GM23338 (cell line): ENCODE measurements at places on chromosomes 6 and 20. TPM values are rescaled to one million over a fixed set of nuclear protein-coding genes. Genes with fewer than 3 reads are reported as not detected.

Gene PXDC1
- 1.7 and 1.8 TPM in 2 replicates for total RNA-seq

Gene ZBP1
- total RNA-seq = not detected in 2 replicates

Gene TPX2
- total RNA-seq = 148 and 159 TPM in 2 replicates

Gene THBD
- total RNA-seq = 0.58 and 0.97 TPM in 2 replicates

Gene POM121L2
- total RNA-seq = 0.07 TPM in 1 of 2 replicates, not detected in the other

Gene LHFPL5
- not detected in 2 replicates for total RNA-seq

- no peaks in the 10 kb centered on the region; the same call in 1 of the 2 replicates for H3K4me1 ChIP-seq
- no peaks in the 10 kb centered on the region for H3K27me3 ChIP-seq
- peak; percentile 85 for DNase-seq
- H3K27ac ChIP-seq = no peak overlapping the region
- H3K4me3 ChIP-seq = no peak overlapping the region
Measured at GRCh38 chr6:149190224-149190831, 127.2 kb upstream of the TAB2 start.

DNA sequence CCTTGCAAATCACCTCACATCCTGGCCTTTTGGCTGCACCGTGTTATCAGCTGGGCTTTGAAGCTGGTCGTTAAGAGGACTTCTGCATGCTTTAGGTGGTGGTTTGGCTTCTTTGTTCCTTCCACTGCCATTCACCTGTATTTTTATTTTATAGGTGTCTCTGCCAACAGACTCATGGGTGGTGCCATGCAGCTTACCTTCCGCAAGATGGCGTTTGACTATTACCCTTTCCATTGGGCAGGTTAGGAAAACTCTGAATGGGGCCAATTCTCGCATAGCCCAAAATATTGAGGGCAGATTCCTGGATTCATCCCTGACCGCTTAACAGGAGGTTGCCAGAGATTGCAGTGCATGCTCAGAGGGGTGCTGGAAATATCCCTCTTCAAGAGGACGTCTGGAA is 32.4 kb downstream of the TAF11 start:
- H3K27me3 ChIP-seq = no peaks in the 10 kb centered on the region
- peak; percentile 63 for DNase-seq
- H3K4me3 ChIP-seq = no peak overlapping the region
- H3K36me3 ChIP-seq = peaks cover 18% of the 10 kb centered on the region
- H3K27ac ChIP-seq = no peak overlapping the region

GRCh38 chr20:60210779-60211617 is 252.8 kb downstream of the CDH26 start:
- no peaks in the 10 kb centered on the region; the same call in 1 of the 2 replicates for H3K36me3 ChIP-seq
- no peaks in the 10 kb centered on the region for H3K27me3 ChIP-seq
- H3K4me3 ChIP-seq = no peak overlapping the region
- no peak overlapping the region for H3K27ac ChIP-seq
- peak; percentile 65 for DNase-seq

DNA sequence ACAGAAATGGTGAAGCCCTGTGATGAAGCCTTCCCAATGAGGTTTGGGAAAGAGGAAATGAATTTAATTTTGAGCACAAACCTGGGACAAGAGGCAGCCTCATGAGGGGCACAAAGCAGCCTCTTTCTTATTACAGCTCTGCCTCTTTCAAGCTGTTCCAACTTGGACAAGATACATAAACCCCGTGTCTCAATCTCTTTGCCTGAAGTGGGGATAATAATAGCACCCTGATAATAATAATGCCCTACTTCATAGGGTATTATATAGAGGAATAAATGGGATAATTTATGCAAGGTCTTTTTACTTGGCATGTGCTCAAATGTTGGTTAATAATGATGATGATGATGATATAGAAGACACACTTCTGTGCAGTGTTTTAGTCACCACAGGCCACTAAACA is 91.1 kb upstream of the PLN start:
- no peak overlapping the region for H3K27ac ChIP-seq
- no peaks in the 10 kb centered on the region for H3K4me1 ChIP-seq
- H3K27me3 ChIP-seq = no peaks in the 10 kb centered on the region

DNA sequence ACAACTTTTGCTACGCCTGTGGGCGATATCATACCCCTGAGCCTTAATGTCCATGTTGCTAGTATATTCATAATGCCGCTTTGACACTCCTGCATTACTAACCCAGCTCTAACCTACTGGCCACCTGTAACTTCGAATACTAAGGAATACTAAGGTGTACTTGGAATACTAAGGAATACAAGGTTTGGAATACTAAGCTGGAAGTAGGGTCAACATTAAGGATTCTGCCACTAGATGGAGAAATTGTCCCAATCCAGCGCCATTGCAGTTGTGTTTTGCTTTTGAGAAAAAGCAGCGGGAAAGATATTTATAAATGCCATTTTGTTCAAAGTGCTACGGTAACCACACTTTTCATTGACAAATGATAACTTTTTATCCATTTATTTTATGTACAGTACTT is 10.7 kb downstream of the TBXT start:
- H3K4me1 ChIP-seq = no peaks in the 10 kb centered on the region
- peaks cover 13% of the 10 kb centered on the region for H3K27me3 ChIP-seq
- H3K36me3 ChIP-seq = no peaks in the 10 kb centered on the region
- no peak overlapping the region for H3K27ac ChIP-seq
- H3K4me3 ChIP-seq = no peak overlapping the region

DNA sequence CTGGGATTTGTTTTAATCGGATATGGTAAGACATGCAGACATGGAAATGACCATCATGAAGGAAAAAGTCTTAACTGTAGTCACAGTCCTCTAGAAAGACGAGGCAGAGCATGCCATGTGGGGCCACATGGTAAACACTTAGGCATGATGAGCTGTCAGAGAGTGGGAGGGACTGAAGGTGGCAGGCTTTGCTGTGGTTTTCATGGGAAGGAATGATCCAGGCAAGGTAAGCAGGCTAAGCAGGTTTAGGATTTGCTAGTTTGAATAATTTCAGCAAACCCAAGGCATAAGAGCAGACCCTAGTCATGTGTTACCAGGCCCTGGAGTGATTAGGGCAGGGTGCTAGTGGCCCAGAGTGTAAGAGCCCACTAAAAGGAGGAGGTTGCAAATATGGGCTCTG is 47.2 kb upstream of the STMND1 start:
- no peaks in the 10 kb centered on the region for H3K27me3 ChIP-seq
- H3K36me3 ChIP-seq = no peaks in the 10 kb centered on the region
- no peak overlapping the region for H3K4me3 ChIP-seq
